ENCODE measurements at places on chromosomes 5 and 9. TPM values are rescaled to one million over a fixed set of nuclear protein-coding genes. Genes with fewer than 3 reads are reported as not detected.

The SHISAL2B gene
- not detected for total RNA-seq

The IRX1 gene
- total RNA-seq = not detected

The TERT gene
- 2.1 TPM for total RNA-seq

The MARCOL gene
- not detected for total RNA-seq

The CCDC183 gene
- total RNA-seq = 0.16 TPM

The PCDHGA12 gene
- total RNA-seq = not detected

The EGR1 gene
- total RNA-seq = 9.9 TPM

The SPATA9 gene
- total RNA-seq = not detected

The MYMK gene
- total RNA-seq = not detected

The QRFP gene
- not detected for total RNA-seq

The ADCY2 gene
- not detected for total RNA-seq

The PCDHA9 gene
- not detected for total RNA-seq

The LCN10 gene
- not detected for total RNA-seq

The NIPAL4 gene
- total RNA-seq = 11.7 TPM

The LIFR gene
- total RNA-seq = 6.5 TPM

The MCCC2 gene
- 38.0 TPM for total RNA-seq

The PCDHGA4 gene
- total RNA-seq = 0.16 TPM

The BTF3 gene
- total RNA-seq = 1,116 TPM

The IL3 gene
- total RNA-seq = not detected

The UBQLN1 gene
- total RNA-seq = 109 TPM

The FCN2 gene
- total RNA-seq = not detected

The TMEM203 gene
- total RNA-seq = 46.9 TPM

The SLC34A1 gene
- not detected for total RNA-seq

The SPATA6L gene
- total RNA-seq = 2.4 TPM

The PCA3 gene
- total RNA-seq = not detected

The NUDT12 gene
- total RNA-seq = 2.0 TPM

The CCL21 gene
- not detected for total RNA-seq

The DENND1A gene
- total RNA-seq = 11.1 TPM

The MARCHF11 gene
- not detected for total RNA-seq

The WNT8A gene
- not detected for total RNA-seq

The N4BP3 gene
- 1.0 TPM for total RNA-seq

The ACTL7A gene
- not detected for total RNA-seq

The RPS23 gene
- 3,682 TPM for total RNA-seq

The DBH gene
- total RNA-seq = not detected

The OR5C1 gene
- not detected for total RNA-seq

The CTXN3 gene
- total RNA-seq = not detected

The IL5 gene
- not detected for total RNA-seq

The ADAMTS19 gene
- total RNA-seq = not detected

The OR1L6 gene
- not detected for total RNA-seq

The GIN1 gene
- 3.2 TPM for total RNA-seq

The CTSV gene
- 11.6 TPM for total RNA-seq

The NME5 gene
- not detected for total RNA-seq

The MAMDC4 gene
- total RNA-seq = 5.1 TPM
